Activated CD4-positive, alpha-beta T cell treated with anti-CD3 and anti-CD28 coated beads, Interleukin-2, Interleukin-4, amounts not matched to agents 100 ng/mL and 50 ng/mL, durations not matched to agents 16 hours and 8 hours (primary cell): ENCODE measurements at places on chromosomes 7 and 10.

DNA sequence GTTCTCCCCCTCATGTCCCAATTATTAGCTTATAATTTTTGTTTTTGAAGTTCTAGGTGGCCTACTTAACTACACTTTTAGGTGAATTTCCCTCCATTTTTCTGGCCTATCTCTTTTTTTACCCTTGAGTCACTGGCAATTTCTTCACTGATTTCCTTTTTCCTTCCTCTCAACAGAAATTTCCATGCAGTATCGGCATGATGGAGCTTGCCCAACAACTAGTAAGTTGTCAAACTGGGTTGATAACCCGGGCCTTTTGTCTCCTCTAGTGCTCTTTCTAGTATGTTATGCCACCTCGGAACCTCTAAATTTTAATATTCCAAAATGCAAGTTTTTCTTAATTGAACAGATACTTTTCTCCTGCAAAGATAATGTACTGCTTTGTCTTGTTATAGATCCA lies 147.1 kb downstream of the MLLT10 start:
- DNase-seq, result no peak

GRCh38 chr10:17918187-17918903 lies 33.4 kb upstream of the SLC39A12 start:
- no peak for DNase-seq

- no peak for DNase-seq
Measured at GRCh38 chr7:113812591-113813255, 106.1 kb downstream of the PPP1R3A start.

GRCh38 chr10:24575481-24576002 lies 148.1 kb downstream of the ARHGAP21 start:
- no peak for DNase-seq

- peak; percentile 26 for DNase-seq
Measured at GRCh38 chr10:114694752-114695151, 36.7 kb upstream of the ABLIM1 start.

GRCh38 chr7:1557006-1557405 lies 1.0 kb upstream of the TMEM184A start:
- DNase-seq, result no peak

DNA sequence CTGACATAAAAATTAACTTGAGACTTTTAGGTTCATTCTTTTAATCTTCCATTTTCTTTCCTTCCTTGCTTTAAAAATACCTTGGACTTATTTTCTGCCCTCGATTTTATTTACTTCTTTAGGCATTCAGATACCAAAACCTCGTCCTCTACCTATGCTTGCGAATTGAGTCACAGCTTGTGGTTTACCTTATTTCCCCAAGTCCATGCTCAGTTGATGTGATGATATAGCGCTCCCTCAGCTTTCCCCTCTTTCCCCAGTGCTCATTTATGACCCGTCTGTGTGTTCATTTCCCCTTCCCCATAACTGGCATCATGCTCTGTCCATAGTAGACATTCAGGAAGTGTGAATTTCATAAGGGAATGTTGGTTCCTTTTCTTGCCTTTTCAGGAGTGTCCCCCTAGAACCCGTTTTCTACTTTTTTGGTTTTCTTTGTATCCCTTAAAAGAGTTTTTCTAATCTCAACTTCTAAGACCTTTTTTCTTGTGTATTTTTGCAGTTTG lies 19.1 kb upstream of the PRKRIP1 start:
- DNase-seq, result no peak

- DNase-seq, result no peak
Measured at GRCh38 chr7:4815609-4816418, 40.4 kb downstream of the AP5Z1 start.

GRCh38 chr7:29386196-29386765 lies 177.4 kb upstream of the PRR15 start:
- no peak for DNase-seq

- DNase-seq, result no peak
Measured at GRCh38 chr10:80468002-80468401, 13.9 kb downstream of the TSPAN14 start.

GRCh38 chr7:47282790-47283496 lies 299.0 kb downstream of the TNS3 start:
- no peak for DNase-seq

GRCh38 chr10:75803816-75804552 lies 372.6 kb downstream of the LRMDA start:
- DNase-seq, result no peak

DNA sequence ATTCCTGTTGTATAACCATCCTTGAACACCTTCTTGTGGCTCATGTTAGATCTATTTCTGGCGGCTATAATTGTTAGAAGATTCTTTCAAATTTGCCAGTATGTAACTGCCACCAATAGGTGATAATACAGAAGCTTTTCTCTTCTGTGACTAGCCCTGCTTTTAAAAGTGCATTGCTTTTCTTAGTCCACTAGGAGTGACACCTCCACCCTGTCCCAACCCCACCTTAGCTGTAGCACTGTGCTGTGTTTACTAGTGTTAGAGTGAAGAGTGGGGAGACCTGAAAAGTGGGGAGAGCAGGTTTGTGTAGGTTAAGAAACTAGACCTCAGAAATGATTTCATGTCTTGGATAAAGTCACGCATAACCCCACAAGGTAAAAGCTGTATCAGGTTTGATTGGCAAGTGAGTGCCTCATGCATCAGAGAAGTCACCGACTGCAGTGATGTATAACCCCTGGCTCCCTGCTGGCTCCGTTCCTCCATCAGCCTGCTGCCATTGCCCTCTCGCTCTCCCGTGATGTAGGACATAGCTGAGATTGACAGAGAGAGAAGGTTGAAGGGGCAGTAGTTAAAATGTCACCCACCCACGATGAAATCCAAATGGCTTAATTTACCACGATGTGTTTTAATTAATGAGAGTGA lies 12.5 kb downstream of the NPVF start:
- DNase-seq, result no peak

DNA sequence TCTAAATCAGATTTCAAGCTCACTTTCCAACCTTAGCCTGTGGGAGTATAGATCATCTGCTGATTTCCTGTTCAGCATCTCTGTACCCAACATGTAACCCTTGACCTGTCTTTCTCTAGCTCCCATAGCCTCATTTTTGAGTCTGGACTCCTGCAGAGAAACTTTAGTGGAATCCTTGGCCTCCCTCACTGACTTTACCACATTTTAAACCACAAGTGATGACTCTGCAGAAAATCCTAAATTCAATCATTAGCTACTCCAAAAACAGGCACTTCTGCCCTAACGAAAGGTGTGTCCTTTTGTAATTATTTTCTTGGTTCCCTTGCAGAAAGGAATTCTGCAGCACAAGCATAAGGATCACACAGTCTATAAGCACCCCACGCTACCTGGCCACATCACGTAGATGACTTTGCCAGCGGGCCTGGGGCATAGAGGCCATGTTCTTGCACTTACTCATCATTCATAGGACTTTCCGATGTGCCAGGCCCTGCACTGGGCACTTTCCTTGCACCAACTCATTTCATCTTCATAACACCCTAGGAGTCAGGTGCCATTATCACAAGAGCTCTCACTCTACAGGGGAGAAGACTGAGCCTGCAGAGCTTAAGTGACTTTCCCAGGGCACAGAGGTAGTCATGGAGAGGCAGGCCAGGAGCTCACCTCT lies 57.2 kb upstream of the OPALIN start:
- DNase-seq, result no peak
